T-helper 2 cell treated with Interferon-gamma antibody and Interleukin-4, amounts not matched to agents 5 μg/mL and 100 μg/mL, for 36 hours (primary cell): ENCODE measurements at places on chromosomes 6 and 20.
A peak's percentile ranks its signal among the peaks of the same experiment; 100 is the strongest.

DNA sequence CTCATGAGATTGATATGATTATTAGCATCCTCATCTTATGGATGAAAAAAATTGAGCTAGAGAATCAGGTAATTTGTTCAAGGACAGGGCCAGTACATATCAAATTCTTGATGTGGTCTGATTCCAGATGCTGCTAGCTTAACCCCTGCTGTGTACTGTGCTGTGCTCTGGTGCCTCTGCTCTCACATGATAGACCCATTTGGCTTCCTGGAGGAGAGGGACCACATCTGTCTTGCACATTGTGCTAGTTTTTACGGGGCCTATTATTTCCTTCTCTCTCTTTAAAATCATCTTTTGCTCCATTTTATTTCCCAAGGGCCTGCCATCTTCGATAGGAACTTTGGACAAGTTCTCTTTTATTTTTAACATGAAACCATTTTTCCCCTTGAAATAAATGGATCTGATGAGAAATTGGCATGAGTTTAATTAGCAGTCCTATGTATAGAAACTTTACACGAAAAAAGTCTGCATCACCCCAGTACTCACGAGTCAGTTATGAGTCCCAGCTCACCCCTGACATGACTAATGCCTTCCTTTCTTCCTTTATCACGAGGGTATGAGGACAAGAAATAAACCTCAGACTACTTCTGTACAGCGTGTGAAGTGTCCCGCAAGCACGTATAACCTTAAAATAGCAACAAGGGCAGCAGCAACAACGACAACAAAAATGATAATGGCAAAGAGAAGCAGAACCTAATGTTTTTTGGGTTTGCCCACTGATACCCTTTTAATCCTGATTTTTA is 26.5 kb downstream of the CD109 start:
- DNase-seq = peak; percentile 60
- peak overlapping the region; percentile 83 for H3K27ac ChIP-seq
- H3K4me3 ChIP-seq = peak overlapping the region; percentile 52

GRCh38 chr6:113564371-113565171 is 292.6 kb upstream of the MARCKS start:
- no peaks in the 10 kb centered on the region for H3K4me1 ChIP-seq
- H3K36me3 ChIP-seq = no peaks in the 10 kb centered on the region
- DNase-seq = no peak
- no peak overlapping the region for H3K27ac ChIP-seq

DNA sequence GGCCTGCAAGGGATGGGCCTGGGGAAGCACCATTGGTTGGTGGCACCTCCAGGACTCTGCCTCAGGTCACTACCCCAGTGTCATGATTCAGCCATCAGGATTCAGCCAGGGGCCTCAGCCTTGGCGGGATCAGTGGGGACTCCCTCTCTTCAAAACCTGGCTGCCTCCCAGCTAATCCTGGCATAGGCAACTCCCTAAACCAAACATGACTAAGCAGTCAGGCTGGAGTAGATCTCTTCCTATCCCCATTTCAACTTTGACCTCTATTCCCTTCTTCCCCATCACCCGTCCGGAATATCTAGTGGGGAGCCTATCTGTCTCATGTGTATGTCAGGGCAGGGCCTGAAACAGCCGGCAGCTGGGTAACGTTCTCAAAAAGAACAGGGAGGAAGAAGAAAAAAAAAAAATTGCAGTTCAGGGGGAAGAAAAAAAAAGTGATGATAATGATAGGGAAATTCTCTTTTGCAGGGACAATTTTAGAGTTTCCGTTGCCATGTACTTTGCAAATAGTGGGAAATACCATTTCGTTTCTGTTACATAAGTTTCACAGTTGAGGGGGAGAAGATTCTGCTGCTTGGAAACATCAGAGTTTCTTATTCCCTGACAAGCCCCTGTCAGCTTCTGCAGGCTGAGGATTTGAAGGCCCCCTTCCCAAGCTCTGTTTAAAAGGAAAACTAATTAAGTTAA is 4.1 kb upstream of the PREX1 start:
- DNase-seq = no peak
- peaks cover 10% of the 10 kb centered on the region for H3K4me1 ChIP-seq
- no peak overlapping the region for H3K27ac ChIP-seq
- H3K27me3 ChIP-seq = peaks cover 44% of the 10 kb centered on the region

DNA sequence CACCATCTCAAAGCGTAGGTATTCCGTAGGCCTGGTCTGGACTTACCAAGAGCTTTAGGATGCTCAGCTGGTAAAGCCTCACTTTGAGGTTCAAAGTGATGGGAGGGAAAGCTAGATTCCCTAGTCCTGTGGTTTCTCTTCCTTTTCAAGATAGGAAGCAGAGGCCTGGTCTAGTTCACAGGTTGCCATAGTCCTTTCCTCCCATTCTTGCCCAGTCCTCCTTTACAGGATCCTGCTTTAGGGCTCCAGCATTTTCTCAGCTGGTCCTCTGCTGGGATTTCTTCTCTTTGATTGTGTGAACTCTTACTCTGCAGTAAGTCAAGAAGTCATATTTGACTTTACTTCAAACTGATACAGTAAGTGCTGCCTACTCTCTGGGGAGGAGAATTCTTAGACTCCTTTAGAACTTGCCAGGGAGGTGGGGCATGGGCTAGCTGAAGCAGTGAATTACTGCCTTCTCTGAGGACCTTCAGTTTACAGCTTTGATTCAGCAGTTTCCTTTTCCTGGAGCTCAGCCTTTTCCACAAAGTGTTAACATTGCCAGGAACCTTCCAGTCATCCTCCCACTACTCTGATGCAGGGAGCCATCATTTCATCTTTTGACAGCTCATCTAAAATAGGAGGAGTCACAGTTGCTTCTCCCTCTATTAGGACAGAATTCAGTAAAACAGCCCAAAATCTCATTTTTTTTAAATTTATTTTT is 42.8 kb upstream of the PLCG1 start:
- peaks cover 61% of the 10 kb centered on the region for H3K36me3 ChIP-seq
- H3K4me3 ChIP-seq = no peak overlapping the region
- no peaks in the 10 kb centered on the region for H3K27me3 ChIP-seq
- peaks cover 4% of the 10 kb centered on the region for H3K4me1 ChIP-seq

- H3K4me3 ChIP-seq = no peak overlapping the region
- no peaks in the 10 kb centered on the region for H3K27me3 ChIP-seq
- H3K36me3 ChIP-seq = no peaks in the 10 kb centered on the region
- H3K27ac ChIP-seq = no peak overlapping the region
- no peak for DNase-seq
Measured at GRCh38 chr6:124694139-124694705, 268.0 kb upstream of the RNF217 start.
